Esophagus squamous epithelium (tissue), 5 donors: ENCODE measurements at places on chromosomes 4 and X. TPM values are rescaled to one million over a fixed set of nuclear protein-coding genes. Genes with fewer than 3 reads are reported as not detected.
A peak's percentile ranks its signal among the peaks of the same experiment; 100 is the strongest.

CTAG1A gene
- not detected for total RNA-seq

CENPI gene
- 7.0 TPM for total RNA-seq

HPF1 gene
- 14.0 TPM for total RNA-seq

DNA sequence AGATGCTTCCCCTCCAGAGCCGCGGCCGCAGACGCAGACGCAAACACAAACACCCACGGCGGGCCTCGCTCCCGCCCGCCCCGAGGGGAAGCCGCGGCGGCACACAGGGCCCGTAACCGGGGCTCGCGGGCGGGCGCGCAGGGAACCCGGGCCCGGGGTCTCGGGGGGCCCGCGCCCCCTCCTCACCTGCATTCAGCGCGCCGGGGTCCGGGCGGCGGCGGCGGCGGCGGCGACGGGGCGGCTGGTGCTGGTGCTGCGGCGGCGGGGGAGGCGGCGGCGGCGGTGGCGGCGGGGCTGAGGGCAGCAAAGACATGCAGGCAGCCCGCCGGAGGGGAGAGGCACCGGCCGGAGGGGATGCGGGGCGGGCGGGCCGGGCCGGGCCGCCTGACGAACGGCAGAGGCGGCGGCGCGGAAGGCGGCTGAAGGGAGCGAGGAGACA lies 255 bp upstream of the CNOT6L start:
- H3K4me1 ChIP-seq: peaks cover 26% of the 10 kb centered on the region
- H3K36me3 ChIP-seq: no peaks in the 10 kb centered on the region
- H3K27ac ChIP-seq: peak overlapping the region; percentile 98
- no peaks in the 10 kb centered on the region for H3K27me3 ChIP-seq

GRCh38 chrX:38879631-38880220 lies 78.5 kb downstream of the MID1IP1 start:
- no peak for DNase-seq
- H3K27ac ChIP-seq: peak overlapping the region; percentile 70

DNA sequence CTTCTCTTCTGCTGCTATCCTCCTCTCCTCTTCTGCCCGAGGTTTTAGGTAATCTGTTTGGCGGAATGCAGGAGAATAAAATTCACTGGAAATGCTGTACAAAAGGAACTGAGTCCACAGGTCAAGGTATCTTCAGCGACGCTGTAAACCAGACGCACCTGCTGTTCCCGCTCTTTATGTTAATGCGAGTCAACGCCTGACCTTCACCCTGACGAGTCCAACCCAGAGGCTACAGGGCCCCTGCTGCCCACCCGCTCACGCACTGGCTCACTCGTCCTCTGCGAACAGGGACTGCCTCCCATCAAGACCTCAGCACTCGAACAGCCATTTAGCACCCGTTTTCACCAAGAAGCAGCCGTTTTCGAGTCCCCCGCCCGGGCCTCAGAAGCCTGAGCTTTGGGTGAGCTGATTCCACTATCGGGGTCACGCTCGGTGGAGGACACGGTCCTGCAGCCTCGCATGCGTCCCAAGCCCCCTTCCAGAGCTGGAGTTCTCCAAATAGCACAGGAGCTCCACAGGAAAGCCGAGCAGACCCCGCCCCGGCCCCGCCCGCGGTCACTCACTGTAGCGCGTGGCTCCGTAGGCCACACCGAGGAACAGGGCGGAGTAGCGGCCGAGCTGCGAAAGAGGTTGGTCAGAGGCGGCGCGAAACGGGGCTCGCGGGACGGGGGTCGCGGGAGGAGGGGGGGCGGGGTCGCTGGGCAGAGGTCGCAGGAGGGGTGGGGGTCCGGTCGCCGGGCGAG lies 556 bp downstream of the ATP5ME start:
- DNase-seq: no peak
- peaks cover 24% of the 10 kb centered on the region for H3K4me1 ChIP-seq
- no peaks in the 10 kb centered on the region for H3K27me3 ChIP-seq
- peak overlapping the region; percentile 95 for H3K27ac ChIP-seq

- no peaks in the 10 kb centered on the region for H3K27me3 ChIP-seq
- H3K27ac ChIP-seq: no peak overlapping the region
- no peak for DNase-seq
- H3K4me1 ChIP-seq: peaks cover 9% of the 10 kb centered on the region
- H3K4me3 ChIP-seq: no peak overlapping the region
Measured at GRCh38 chrX:67700602-67701001, 156.8 kb downstream of the AR start.
